ENCODE measurements at places on chromosomes 16 and 17.
A peak's percentile ranks its signal among the peaks of the same experiment; 100 is the strongest.

DNA sequence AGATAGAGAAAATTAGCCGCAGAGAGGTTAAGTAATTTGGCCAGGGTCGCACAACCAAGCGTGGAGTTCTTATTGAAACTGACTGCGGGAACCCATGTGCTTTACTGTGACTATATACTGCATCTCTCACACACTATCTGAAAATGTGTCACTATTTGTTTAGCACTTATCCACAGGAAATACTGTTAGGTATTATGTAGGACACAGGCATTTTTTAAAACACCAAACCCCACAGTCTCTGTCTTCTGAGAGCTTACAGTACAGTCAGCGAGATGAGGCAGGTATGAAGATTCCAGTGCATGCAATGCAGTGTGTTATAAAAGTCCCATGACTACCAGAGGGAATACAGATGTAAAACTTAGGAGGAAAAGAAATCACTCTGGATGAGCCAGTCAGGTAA is 11.3 kb downstream of the RBL2 start:
- no peak for DNase-seq

DNA sequence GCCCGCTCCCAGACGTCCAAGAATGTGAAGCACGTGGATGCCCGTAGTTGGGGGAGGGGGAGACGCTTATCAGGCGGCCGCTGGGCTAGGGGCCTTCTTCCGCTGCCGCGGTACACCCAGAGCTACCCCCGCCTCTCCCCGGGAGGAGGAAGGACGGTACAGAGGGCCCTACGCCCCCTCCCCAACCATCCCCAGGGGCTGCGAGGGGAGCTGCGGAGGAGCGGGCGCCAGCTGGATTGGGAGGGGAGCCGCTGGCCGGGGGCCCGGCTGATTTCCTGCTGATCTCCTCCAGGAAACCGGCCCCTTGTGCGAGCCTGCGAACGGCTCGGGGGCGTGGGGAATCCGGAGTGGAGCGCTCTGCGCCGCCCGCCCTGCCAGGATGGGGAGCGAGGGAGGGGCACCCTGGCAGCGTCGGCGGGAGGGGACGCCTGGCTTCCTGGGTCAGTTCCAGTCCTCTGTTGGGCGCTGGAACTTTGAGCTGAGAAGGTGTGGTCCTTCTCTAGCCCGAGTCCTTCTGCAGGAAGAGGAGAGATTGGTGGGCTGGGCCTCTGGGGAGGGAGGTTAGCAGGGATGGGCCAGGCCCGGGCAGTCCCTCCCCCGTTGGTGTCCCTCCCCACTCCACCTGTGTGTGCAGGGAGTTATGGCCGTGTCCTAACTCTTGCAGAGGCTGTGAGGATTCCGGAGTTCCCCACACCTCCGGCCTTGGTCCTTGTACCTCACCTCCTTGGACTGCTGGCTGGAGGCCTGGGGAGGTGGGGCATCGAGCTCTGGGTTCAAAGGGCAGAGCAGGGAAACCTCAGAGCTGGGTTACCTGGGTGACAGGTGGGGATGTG is 19.2 kb downstream of the GJD3 start:
- peak; percentile 79 for DNase-seq

GRCh38 chr17:4463818-4464476 is 30.2 kb downstream of the SPNS3 start:
- no peak for DNase-seq

DNA sequence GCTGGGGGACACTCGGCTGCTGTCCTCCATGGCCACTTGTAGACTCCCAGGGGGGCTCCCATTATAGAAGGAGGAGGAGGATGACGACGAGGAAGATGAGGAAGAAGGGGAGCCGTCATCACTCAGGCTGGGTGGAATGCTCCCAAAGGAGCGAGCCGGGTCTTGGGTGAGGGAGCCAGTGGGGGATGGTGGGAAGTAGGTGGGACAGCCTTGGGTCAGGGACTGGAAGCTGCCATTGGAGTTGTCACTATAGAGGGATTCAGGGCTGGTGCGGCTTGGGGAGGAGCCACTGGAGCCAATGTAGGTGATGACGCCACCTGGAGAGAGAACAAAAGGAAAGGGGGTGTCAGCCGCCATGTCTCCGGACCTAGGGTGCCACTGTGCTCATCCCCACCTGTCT is 3.3 kb downstream of the NR1D1 start:
- no peak for DNase-seq

DNA sequence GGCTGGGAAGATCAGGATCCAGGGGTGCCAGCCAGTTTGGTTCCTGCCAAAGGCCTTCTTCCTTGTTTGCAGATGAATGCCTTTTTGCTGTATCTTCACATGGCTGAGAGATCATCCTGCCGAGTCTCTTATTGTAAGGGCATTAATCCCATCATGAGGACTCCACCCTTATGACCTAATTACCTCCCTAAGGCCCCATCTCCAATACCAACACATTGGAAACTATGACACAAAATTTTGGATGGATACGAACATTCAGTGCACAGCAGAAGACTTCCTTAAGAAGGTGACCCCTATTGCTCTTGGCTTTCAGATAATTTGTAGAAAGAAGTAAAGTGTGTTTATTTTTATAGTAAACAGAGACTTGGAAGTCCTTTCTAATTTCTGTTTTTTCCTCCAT is 1164.7 kb upstream of the CDH8 start:
- no peak for DNase-seq
